SW 1271 (cell line): ENCODE measurements at places on chromosomes 1 and 21.
A peak's percentile ranks its signal among the peaks of the same experiment; 100 is the strongest.

DNA sequence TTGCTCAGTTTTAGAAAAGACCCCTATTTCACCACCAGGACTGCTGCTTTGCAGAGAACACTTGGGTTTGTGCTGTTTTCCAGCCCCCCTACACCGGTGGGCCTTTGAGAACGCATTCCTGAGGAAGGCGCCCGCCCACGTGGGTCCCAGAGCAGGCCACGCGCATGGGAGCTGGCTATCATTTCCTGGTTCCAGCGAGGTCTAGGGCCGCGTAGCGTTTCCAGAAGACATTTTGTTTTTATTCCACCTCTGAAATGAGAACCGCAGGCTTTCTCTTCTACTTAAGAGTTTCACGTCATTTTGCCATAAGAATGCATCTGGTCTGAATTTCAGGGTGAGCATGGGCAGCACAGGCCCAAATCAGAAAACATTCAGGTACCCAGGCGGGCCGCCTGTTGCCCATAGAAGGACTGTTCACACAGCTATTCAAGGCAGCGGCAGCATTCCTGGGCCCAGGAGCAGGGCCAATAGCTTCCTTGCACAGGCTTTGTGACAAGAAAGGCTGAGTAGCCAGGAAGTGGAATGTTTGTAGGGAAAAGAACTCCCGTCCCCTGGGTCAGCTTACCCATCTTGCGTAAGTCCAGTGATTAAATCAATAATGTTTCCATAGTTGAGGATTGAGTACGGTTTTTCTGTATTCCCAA, 1.4 kb upstream of the KLHL21 start:
- DNase-seq = no peak

DNA sequence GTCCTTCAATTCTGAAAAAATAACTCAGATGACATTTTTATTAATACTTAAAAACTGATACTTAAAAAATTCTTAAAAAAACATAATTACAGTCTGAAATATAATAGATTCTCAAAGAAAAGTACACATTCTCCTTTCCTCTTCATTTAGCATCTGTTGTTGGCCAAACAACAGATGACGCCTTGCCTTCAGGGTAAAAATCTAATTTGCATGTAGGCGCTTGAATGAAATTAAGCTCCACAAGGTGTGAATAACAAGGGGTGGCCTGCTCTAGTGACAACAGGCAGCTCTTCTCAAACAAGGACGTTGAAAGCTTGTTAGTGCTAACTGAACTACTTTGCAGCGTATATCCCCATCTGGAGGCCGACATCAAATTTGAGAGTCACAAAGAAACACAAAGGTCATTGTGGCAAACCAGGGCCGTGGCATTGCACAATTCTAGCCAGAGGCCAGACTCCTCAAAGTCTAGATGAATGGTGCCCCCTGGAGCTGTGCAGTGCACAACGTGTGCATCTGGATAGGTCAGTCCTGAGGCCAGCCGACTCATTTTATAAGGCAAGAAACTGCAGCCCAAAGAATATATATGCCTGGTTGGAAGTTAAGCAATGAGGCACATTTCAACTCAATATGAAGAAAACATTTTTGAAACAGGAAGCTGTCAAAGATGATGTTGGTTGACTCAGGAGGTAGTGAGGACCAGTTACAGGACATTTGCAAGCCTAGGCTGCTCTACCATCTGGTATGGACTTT, 459.2 kb upstream of the RUNX1 start:
- no peak for DNase-seq

DNA sequence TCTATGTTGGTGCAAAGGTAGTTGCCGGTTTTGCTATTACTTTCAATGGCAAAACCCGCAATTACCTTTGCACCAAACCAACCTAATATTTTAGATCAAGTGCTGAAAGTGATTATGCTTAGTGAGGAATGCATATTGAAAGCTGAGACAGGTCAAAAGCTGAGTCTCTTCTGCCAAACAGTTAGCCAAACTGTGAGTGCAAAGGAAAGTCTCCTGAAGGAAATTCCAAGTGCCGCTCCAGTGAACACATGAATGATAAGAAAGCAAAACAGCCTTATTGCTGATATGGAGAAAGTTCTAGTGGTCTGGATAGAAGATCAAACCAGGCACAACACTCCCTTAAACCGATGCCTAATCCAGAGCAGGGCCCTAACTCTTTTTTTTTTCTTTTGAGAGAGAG, 83.1 kb upstream of the ERRFI1 start:
- DNase-seq = no peak

DNA sequence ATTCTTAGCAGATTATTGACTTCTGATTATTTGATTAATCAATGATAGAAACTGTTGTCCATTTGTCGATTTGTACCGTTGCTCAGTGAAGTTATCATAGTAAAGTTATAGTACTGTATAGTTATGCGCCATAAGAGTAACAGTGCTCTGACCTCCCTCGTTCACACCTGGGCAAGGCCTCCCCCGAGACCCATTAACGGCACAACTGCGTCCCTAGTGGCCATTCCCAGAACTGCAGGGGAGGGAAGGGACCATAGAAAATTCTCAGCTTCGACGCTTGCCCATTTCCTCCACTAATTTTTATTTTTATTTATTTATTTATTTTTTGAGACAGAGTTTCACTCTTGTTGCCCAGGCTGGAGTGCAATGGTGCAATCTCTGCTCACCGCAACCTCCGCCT, 334.4 kb downstream of the DSCAM start:
- DNase-seq = no peak

- no peak for DNase-seq
Observed at GRCh38 chr21:29647353-29647781, 292.4 kb downstream of the GRIK1 start.

DNA sequence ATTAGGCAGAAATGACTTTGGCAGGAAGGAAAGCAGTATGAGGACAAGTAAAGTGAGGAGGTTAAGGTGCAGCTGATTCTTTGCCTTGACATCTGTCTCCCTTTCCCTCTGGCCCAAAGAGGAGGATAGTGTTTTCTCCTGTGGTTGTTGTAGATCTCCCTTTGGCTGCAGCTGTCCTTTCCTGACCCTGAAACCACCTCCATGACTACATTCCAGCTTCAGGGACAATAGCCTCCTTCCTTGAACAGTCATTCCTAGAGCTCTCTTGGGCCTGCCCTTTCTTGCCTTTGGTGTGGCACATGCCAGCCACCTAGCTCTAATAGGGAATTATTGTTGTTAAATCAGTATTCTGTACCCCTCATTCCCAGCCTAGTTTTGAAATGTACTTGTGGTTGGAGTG, 6.2 kb downstream of the ZMYM1 start:
- no peak for DNase-seq

- no peak for DNase-seq
Observed at GRCh38 chr1:17361687-17362086, 10.3 kb upstream of the PADI6 start.

GRCh38 chr1:58783090-58783992, 506 bp downstream of the JUN start:
- peak; percentile 27 for DNase-seq

GRCh38 chr1:20740781-20741180, 8.3 kb upstream of the SH2D5 start:
- DNase-seq = no peak

GRCh38 chr1:233790662-233791371, 113.7 kb upstream of the SLC35F3 start:
- DNase-seq = no peak

DNA sequence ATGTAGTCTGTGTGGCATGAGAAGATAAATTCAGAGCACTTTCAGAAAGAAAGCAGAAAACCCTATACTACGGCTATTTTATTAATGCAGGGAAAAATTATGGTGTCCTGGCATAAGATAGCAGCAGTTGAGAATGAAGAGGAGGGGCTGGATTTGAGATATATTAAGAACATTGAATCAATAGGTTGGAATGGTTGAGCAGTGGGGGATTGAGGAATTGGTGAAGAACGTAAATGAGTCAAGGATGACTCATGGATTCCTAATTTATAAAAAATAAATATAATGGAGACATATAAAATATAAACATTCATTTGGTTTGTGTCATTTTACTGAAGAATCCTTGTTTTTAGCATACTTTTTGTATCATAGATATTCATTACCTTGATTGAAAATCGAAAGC, 234.3 kb upstream of the ADAMTS5 start:
- no peak for DNase-seq

DNA sequence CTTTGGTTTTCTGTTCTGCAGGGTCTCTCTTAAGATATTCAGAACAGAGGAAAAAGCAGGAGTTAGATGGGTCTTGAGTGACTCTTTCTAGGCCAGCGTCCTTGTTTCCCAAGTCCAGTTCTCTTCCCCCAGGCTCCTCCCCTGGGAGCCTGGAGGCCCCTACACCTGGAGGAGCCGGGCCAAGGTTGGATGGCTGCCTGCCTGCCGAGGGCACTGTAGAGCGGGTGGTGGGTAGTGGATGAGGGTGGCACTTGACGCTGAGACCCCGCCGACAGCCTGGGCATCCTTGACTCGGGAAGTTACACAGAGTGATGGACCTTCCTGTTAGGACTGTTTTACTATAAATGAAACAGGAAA, 17.4 kb upstream of the KANK4 start:
- DNase-seq = no peak

DNA sequence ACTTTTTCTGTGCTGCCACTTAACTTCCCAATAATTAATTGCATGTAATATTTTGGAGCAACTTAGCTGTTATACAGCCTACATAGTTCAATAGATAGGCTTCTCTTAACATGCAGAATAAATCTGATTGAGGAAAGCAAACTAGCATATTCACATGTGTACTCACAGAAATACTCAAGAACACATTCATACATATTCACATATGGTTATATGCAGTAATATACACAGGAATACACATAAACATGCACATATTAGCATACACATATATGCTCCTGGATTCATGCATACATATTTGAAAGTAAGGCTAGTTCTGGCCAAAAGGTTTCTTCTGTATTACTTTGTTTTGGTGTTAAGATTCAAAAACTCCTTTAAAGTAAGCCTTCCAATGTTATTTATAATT, 73.1 kb downstream of the HMCN1 start:
- no peak for DNase-seq

DNA sequence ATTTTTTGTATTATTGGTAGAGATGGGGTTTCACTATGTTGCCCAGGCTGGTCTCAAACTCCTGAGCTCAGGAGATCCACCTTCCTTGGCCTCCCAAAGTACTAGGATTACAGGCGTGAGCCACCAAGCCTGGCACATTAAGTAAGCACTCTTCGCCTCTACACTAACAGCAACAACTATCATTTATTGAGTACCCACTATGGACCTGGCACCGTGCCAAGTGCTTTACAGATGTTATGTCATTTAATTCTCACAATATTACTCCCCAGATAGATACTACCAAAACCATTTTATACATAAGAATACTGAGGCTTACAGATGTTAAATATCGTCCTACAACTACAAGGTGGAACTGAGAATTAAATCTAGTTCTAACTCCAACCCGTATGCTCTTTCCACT, 50.1 kb downstream of the TUT4 start:
- DNase-seq = no peak

DNA sequence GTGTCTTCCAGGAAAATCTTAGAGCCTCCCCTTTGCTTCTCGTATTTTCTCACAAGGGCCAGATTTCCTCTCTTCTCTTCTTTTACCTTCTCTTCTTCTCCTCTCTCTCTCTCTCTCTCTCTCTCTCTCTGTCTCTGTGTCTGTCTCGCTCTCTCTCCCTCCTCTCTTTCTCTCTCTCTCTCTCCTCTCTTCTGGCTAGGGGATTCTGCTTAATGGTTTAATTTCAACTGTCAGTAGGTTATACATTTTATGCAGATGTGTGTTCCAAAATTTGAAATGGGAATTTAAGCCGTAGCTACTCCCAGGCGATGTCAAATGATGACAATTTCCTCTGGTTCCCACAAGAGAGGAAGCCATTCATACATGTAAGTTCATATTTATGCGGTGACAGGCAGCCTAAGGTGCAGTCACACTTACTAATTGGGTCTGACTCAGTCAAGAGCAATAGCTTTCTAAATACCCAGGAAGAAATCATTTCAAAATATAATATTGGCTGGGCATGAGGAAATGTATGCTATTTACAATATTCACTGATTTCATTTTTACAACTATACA, 1.4 kb downstream of the DSCAM start:
- DNase-seq = peak; percentile 9
